ENCODE measurements at places on chromosomes 11 and 22.
A peak's percentile ranks its signal among the peaks of the same experiment; 100 is the strongest.

GRCh38 chr11:45983471-45983845, 61.0 kb downstream of the LARGE2 start:
- DNase-seq, result no peak

- no peak for DNase-seq
Observed at GRCh38 chr11:124446916-124447315, 1.4 kb upstream of the OR8B8 start.

GRCh38 chr11:129436573-129436972, 60.9 kb downstream of the BARX2 start:
- DNase-seq, result no peak

- DNase-seq, result no peak
Observed at GRCh38 chr11:124085997-124086846, 29.0 kb upstream of the VWA5A start.

- no peak for DNase-seq
Observed at GRCh38 chr11:87743007-87743406, 432.2 kb downstream of the RAB38 start.

GRCh38 chr22:30601464-30601863, 5.5 kb upstream of the TCN2 start:
- no peak for DNase-seq

DNA sequence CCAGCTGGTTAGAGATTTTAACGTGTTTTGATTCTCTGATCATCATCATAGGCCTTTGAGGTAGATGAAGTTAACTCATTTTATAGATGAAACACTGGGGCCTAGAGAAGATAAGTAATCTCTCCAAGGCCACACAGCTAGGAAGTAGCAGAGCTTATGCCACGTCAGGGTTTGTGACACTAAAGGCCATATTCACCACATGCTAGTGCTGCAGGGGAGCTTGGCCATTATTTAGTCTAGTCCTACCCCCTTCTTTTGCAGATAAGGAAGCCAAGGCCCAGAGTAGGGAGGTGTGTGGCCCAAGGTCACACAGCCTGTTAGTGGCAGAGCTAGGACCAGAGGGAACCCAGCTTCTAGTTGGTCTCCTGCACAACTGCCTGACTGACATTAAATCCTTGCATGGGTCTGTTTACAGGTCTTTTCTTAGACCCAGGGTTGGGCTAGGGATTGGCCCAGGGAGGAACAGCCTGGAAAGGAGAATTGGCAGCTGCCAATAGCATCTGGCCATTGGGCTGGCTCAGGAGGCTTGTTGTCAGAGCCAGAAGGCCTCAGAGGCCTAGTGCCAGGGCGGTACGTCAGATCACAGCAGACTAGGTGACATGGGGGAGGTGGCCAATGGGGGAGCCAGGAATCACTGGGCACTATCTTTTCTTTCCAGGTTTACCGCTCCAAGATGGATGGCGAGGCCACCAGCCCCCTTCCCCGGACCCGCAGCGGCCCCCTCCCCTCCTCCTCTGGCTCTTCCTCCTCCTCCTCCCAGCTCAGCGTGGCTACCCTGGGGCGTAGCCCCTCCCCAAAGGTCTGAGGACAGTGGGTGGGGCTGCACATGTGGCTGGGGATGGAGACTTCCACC, 36.0 kb downstream of the PHLDB1 start:
- no peak for DNase-seq

GRCh38 chr11:31424652-31425051, 55.0 kb downstream of the DNAJC24 start:
- no peak for DNase-seq

DNA sequence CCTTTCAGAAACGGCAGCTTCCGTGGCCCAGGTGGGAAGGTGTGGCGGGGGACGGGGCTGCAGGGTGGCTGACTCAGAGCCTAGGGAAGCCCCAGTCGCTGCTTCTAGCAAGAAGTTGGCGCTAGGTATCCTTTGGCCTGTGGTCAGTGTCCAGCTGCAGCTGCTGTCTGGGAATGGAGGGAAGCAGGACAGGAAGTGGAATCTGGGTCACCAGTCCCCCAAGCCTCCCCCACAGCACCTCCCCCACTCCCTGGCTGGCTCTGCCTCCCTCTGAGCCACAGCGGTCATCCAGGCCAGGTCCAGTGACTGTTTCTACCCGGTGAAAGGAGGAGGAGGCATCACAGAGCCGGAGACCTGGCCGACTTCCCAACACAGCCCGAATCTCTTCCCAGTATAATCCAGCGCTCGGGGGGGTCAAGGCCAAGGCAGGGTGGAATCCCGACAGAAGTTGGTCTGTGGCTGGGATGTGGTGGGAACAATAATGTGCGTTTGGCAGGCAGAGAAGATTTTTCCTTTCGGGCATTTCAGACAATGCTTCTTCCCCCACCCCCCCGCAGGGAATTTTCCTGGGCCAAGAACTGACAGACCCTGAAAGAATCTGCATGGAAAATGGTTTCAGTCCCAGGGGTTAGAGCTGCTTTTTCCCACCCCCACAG, 45.1 kb downstream of the C11orf96 start:
- no peak for DNase-seq

- no peak for DNase-seq
Observed at GRCh38 chr11:28798286-28798685, 690.1 kb downstream of the METTL15 start.

- peak; percentile 18 for DNase-seq
Observed at GRCh38 chr11:28107191-28107749, 686 bp downstream of the KIF18A start.

DNA sequence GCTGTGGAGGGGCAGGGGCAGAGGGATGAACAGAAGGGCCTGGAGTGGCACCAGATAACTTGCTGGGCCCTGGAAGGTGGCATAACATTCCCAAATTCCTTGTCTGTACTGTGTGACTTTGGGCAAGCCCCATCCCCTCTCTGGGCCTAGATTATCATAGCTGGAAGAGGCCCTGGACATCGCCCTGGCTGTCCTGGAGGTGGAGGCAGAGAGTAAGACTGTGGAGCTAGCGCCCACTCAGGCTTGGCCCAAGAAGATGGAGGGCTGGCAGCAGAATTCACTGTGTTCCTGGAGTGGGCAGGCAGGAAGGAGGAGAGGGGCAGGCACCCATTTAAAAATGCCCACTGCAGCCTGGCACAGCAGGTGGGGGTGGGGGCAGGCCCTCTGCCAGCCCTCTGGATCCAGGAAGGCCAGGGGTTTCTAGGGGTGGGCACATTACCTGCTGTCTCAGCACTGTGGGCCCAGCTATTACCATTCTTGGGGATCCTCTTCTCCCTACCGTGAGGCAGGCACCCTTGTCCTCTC, 22.6 kb downstream of the ARHGEF17 start:
- no peak for DNase-seq

GRCh38 chr11:35015621-35016387, 99.4 kb downstream of the PDHX start:
- DNase-seq, result no peak

DNA sequence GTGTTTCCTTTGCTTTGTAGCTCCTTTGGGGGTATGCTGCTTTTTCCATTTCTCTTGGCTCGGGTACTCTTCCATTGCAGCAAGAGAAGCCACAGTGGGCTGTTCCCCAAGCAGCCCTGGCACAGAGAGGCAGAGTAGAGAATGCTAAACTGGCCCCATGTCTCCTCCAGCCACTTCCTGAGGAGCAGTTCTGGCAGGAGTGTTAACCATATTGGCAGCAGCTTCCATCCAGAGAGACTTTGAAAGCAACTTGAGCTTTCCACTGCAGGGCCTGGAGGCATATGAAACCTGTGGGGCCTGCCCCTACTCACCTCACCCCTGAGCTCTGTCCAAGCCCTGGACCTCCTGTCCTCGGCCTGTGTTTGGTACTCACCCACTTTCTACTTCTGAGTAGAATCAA, 61.8 kb downstream of the ALX4 start:
- DNase-seq, result no peak

- DNase-seq, result no peak
Observed at GRCh38 chr11:88194990-88195389, 19.7 kb upstream of the RAB38 start.

GRCh38 chr11:34174412-34175041, 69.1 kb downstream of the NAT10 start:
- peak; percentile 82 for DNase-seq

- DNase-seq, result peak; percentile 6
Observed at GRCh38 chr22:49703505-49703904, 124.2 kb downstream of the BRD1 start.

GRCh38 chr11:8093931-8094575, 13.0 kb downstream of the TUB start:
- no peak for DNase-seq

- no peak for DNase-seq
Observed at GRCh38 chr22:41779929-41780505, 20.5 kb upstream of the CCDC134 start.

GRCh38 chr11:86805873-86806310, 5.5 kb downstream of the PRSS23 start:
- DNase-seq, result peak; percentile 27

GRCh38 chr22:35328472-35328885, 28.8 kb downstream of the TOM1 start:
- no peak for DNase-seq

DNA sequence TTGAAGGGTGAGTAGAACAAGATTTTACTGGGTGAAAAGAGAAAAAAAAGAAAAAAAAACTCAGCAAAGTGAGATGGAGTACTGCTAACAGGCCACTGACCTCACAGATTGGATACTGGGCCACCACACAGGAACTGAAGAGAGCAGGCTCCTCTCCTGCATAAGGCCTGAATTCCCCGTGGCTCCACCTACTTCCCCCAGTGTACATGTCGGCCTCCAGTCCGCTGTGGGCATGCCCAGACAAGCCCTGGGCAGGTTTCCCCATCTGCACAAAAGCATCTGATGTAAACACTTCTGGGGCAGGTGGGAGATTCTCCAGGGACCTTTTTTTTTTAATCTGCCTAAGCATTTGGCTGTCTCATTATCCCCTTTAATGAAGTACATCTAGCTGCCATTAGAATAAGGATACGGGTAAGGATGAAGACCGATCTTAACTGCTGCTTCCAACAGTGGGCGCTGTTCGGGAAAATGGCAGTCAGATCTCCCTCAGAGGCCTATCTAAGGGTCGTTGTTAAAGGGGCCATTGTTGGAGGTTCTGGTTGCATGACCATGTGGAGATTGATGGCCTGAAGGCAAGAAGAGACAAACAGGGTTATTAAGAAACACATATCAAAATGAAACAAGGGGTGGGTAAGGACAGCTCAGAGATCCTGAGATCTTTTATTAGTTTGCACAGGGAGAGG, 48.5 kb downstream of the MS4A13 start:
- DNase-seq, result peak; percentile 45

- no peak for DNase-seq
Observed at GRCh38 chr11:79437278-79437980, 3.4 kb downstream of the TENM4 start.

DNA sequence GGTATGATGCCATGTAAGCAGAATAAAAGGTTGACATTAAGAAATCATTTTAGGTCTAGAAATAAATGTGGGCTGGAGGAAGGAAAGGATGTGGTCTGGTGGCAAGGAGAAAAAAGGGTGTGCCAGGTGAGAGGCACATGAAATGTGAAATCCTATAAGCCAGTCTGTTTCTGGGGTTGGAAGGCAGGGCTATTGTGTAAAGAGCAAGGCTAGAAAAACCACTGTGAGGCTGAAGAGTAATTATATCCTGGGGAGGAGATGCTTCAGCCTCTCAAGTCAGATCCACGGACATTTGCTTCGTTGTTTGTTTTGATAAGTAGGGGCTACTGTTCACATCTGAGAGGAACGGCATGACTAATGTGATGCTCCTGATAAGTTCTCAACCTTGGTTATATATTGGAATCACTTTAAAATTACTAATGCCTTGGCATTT, 77.5 kb upstream of the CTSC start:
- peak; percentile 32 for DNase-seq

- no peak for DNase-seq
Observed at GRCh38 chr11:65793144-65793581, 6.3 kb downstream of the OVOL1 start.

- DNase-seq, result no peak
Observed at GRCh38 chr11:66011785-66012303, at the start of gene CST6. Gene CST6 (plus strand): TSS chr11:66012008. CDS start chr11:66012045, 37 bp downstream.

DNA sequence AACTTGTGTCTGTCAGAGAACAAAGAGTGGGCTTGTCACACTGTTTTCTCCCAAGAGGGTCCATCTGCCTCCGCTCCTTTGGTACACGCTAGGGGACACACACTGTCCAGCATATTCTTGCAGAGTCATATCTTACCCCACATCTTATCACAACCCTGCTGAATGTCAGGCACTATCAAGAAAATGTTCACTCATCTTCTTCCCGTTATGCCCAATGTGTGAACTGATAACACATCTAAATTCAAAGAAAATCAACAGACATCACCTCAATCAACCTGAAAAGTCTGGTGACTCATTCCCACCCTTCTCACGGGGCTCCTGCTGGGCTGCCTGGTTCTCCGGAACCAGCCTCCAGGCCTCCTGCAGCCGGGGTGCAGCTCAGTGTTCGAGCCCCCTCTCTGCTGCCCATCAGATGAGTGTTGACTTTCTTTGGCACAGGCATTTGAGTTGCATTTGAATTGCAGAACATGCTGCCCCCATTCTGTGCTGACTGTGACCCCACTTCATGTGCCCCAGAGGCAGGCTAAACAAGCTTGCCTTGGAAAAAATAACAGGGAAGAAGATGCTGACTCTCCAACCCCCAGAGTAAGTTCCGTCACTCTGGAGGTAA, 19.4 kb downstream of the GRAP2 start:
- peak; percentile 69 for DNase-seq

- DNase-seq, result no peak
Observed at GRCh38 chr11:20337526-20338154, 25.9 kb upstream of the HTATIP2 start.

GRCh38 chr22:40416636-40417035, 46.2 kb downstream of the SGSM3 start:
- no peak for DNase-seq

- no peak for DNase-seq
Observed at GRCh38 chr22:27874764-27875163, 44.3 kb downstream of the PITPNB start.

GRCh38 chr11:118607401-118608359, at the start of gene PHLDB1:
Gene PHLDB1 (plus strand): TSS chr11:118607615. CDS start chr11:118613837, 6,222 bp downstream.
- DNase-seq, result peak; percentile 43

GRCh38 chr11:124481365-124482323, 36.1 kb upstream of the OR8B8 start:
- DNase-seq, result no peak

DNA sequence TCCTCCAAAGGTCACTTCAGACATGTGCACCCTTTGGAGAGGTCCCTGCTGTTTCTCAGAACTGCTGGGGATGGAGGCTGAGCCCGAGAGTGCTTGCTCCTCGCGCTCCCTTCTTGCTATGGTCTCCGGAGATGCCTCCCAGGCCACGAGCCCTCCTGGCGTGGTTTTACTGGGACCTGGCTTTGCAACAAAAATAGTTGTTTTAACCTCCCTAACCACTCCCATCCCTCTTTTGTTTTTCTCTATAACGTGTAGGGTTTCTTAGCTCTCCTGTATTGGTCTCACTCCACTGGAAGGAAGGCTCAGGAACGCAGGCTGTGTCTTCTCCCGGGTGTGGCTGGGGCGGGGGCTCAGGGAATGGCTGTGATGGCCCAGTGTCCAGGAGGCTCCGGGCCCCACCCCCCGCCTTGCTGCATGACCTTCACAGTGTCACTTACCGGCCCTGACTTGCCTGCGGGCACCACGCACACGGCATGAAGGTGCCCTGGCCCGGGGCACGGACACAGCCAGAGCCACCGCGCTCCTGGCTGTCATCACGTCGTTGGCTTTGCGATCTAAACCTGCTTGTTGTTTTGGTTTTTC, 5.6 kb downstream of the PTDSS2 start:
- DNase-seq, result no peak

Data from stimulated activated naive CD8-positive, alpha-beta T cell treated with anti-CD3 and anti-CD28 coated beads, Interleukin-15, amount 100 ng/mL, for 72 hours (primary cell).